NCI-H2081 treated with DMSO at 0.1 percent for 48 hours (cell line): ENCODE measurements at places on chromosomes 12 and 14.

GRCh38 chr14:52060080-52060479, 8.8 kb downstream of the NID2 start:
- DNase-seq, result no peak

DNA sequence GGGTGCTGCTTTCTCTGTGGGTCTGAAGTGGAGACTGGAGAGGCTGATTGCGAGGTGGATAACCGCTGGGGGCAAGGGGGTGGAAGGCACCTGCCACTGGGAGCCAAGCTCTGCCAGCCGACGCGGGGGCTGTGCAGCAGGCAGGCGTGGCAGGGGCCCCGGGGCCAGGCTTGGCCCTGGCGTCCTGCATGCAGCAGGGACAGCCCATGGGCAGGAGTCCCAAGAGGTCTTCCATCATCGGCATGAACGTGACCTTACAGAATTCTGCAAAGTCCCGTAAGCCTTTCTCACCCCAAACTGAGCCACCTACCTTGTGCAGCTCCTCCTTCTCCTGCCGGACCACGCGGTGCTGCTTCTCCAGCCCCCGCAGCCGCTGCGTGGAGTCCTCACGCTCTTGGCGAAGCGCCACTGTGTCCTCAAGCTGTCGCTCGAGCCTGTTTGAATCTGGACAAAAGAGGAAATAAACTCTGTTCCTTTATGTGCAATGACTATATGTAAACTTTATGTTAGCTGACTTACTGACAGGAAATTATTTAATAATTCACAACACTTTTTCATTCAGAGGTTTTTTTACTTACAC, 51.3 kb downstream of the AMN start:
- no peak for DNase-seq

- DNase-seq, result no peak
Observed at GRCh38 chr14:58638231-58639197, 752 bp downstream of the DACT1 start.

GRCh38 chr12:14322403-14322802, 43.1 kb upstream of the ATF7IP start:
- no peak for DNase-seq

- no peak for DNase-seq
Observed at GRCh38 chr14:41000350-41000749, 606.3 kb upstream of the LRFN5 start.

DNA sequence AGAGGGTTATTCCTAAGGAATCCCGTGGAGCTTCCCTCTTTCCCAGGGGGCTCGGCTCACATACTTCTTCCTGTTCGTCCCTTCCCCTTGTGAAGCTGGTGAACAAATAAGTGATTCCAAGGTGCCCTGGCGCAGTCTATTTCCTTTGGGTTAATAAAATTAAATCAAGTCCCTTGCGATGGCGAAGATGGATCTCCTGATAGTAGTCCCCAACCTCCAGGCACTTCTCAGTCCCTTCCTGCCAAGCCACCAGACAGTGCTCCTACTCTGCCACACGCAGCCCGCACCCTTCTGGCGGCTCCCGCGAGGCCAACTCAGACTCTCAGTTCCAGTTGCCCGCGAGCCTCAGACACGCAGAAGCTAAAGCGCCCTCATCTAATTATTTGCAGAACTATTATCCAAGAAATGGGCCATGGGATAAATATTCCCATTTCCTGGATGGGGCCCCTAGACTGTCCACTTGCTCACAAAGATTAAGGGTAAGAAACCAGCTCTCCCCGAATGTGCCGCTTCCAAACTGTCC, 2.4 kb upstream of the SIX6 start:
- no peak for DNase-seq

DNA sequence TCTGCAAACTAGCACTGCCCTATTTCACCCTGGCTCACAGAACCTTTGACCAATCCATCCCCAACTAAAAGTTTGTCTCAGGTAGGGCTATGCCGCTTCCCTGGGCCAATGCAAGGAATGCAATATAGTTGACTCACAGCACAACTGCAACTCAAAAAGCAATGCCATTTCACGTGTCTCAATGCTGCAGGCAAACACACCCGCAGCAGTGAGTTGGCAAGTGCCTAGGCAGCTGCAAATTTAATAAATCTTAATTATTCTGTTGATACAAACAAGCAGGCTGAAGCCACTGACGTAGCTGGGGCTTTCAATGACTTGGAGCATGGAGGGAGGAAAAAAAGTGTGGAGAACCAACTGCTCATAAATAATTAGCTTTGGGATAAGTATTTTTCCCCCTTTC, 87.9 kb downstream of the SYNE3 start:
- DNase-seq, result no peak

DNA sequence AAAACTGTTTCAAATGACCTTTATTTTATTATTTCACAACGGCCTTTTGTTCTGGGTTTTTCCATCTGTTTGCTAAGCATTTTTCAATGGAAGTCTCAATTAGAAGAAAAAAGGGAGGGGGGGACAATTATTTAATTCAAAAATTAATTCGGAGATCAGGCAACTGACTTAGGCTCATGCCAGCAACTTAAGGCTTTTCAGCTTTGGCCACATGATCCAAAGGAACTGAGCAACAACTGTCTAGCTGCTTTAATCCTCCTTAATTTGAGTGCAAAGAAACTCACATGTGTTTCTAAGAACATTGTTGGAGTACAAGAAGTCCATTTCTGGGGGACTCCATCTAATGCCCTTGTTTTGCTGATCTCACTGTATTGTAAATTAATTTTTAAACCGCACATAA, 188.0 kb downstream of the EXOC5 start:
- DNase-seq, result no peak

DNA sequence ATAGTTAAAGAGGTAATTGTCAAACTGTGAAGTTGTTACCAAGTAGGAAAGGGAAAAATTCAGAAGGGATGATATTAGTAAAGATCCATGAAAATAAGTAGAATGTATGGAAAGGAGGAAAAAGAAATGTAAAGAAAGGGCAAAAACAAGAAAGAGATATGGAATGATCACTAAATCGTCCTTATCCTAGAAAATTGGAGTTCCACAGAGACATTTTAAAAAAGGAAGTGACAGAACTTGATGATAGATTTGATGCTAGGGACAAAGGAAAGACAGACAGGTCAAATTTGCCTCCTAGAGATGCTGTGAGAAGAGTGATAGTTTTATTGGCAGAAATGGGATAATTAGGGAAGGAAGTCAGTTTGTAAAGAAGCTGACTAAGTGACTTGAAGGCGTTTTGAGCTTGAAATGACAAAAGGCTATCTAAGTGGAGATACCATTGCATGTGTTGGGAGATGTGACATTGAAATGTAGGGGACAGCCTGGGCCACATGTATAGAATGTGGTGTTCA, 20.6 kb downstream of the TTC8 start:
- no peak for DNase-seq

GRCh38 chr14:21440859-21441258, 15.1 kb downstream of the CHD8 start:
- no peak for DNase-seq

GRCh38 chr12:81412940-81413339, 335.1 kb downstream of the ACSS3 start:
- DNase-seq, result no peak

GRCh38 chr14:91405241-91405721, 12.3 kb downstream of the CCDC88C start:
- DNase-seq, result no peak

GRCh38 chr12:89393551-89394121, 41.3 kb upstream of the DUSP6 start:
- DNase-seq, result no peak

GRCh38 chr12:48351022-48351708, 446 bp upstream of the ZNF641 start:
- no peak for DNase-seq

GRCh38 chr14:79856381-79856780, 354.9 kb downstream of the DIO2 start:
- DNase-seq, result no peak

- DNase-seq, result no peak
Observed at GRCh38 chr12:29427964-29428363, 47.0 kb upstream of the ERGIC2 start.

- DNase-seq, result no peak
Observed at GRCh38 chr12:1703771-1704722, 13.2 kb downstream of the ADIPOR2 start.

DNA sequence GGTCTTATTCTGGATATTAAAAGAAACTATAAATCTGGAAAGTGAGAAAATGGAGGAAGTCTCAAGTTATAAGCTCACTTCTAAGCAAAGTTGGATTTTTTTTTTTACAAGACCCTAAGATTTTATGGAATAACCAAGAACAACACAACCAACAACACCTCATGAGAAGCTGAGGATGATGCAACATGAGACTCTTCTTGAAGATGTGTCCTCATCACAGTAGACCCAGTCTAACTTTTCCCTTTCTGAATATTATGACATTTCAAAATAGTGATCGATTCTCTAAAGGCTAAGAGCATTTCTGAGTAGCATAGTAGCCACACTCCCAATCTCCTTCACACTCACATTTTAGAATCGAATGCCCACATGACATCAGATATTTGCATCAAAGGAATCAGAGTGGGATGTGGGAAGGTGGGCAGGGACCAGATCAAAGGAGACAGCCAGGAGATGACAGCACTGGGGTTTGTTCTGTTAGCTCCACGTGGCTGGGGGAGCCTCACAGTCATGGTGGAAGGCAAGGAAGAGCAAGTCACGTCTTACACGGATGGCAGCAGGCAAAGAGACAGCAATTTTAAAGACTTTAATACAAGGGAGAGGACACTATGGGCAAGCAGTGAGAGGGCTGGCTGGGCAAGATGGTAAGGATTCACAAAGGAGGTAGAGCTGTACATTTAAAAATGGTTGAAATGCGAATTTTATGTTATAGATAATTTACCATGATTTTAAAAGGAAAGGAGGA, 90.7 kb upstream of the MYL2 start:
- DNase-seq, result no peak

- no peak for DNase-seq
Observed at GRCh38 chr14:68562911-68563250, 230.0 kb downstream of the ZFP36L1 start.

DNA sequence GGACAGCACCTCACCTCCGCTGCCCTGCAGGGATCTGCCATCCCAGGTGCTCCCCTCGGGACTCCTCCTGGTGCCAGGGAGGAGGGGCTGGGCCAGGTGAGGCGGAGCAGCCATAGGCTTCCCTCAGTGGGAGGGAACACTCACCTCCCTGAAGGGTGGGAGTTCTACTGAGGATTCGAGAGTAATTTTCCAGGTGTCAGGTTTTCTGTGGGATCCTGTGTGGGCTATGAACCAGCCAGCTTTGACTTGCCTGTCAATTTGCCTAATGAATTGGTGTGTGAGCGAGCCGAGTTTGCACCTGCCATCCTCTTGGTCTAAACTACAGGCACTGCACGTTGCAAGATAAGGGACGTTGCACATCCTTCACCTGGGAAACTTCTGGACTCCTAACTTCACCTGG, 50.3 kb downstream of the NOC4L start:
- no peak for DNase-seq

DNA sequence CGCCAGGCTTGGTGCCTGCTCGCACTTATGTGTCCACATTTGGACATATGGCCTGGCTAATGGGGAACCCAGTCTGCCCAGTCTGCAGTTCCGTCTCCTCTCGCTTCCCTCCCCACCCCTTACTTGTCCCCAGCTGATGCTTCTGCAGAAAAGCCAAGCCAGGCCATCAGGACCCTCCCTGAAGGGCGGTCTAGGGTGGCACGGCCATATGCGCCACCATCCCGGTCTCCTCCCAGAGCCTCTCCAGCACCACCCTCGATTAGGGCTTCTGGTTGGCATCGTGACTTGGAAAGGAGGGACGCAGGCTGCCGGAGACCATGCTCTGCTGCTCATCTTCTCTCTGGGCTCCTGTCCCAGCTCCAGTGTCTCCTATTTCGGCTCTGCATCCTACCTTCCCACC, 54.6 kb downstream of the CALM1 start:
- DNase-seq, result no peak

DNA sequence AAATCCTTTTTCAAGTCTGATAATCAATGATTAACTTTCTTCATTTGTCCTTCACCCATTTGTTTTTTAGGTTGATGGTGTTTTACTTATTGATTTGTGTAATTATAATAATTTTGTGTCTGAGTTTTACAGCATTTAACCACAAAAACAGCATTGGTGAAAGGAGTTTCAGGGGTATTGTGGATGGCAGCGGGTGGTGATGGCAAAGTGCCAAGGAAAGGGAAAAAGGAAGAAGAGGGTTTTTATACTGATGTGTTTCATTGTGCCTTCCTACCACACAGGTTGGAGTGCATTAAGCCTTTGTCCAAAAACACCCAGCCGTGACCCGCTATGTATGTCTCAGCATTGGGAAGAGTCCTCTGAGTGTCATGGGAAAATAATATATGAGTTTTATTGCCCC, 150.3 kb downstream of the DAD1 start:
- no peak for DNase-seq

DNA sequence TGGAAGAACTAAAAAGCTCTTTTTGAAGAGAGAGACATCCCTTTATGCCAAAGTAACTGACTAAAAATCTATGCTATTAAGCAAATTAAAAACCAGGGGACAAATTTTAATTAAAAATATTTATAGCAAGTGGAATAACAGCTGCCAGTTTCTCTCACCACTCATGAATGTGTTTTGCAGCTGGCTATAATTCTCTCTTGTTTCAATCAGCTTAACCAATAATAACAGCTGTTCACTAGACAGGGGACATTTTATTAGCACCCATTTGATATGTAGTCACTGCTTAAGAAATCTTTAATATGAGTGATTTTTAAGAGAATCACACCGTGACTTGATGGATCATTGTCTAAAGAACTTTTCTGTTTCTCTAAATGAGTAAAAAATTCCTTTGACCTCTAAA, 34.2 kb upstream of the KRR1 start:
- DNase-seq, result no peak

- DNase-seq, result no peak
Observed at GRCh38 chr14:30748343-30748742, 126.0 kb upstream of the COCH start.

- DNase-seq, result no peak
Observed at GRCh38 chr14:77601846-77602619, 14.4 kb downstream of the SPTLC2 start.

DNA sequence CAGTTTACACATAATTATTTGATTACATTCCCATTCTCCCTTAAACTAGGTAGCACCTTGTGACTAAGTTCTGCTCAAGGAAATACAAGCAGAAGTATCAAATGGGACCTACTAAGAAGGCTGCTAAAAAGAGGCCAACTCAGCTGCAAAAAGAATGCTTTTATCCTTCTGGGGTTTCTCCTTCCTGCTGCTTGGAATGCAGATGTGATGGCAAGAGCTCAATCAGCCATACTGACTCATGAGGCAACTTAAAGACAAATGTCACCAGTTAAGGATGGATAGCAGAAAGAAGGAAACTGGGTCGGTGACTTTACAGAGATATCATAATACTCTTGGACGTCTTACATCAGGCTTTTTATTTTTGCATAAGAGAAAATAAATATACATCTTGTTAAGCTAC, 38.0 kb upstream of the RAP1B start:
- no peak for DNase-seq

- DNase-seq, result no peak
Observed at GRCh38 chr12:108826101-108826806, 31.1 kb downstream of the SSH1 start.

DNA sequence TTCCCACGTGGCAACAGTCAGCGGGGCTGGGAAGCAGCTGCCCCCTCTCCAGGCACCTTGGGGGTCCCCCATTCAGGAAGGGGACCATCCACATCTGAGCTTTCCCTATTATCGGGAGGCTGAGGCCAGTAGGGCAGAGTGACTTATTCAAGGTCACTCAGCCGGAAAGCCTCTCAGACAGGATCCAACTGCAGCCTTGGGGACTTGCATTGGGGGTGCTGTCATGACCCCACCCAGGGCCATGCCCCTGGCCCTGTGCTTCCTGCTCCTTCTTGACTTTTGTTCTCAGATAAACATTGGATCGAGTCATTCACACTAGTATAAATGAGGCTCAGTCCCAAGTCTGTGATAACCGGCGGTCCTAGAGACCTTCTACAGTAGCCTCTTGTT, 12.6 kb downstream of the BEGAIN start:
- DNase-seq, result no peak
